B cell (primary cell): ENCODE measurements at places on chromosomes 11 and 22. TPM values are rescaled to one million over a fixed set of nuclear protein-coding genes. Genes with fewer than 3 reads are reported as not detected.

The NUCB2 gene
- total RNA-seq = 6.8 and 10.5 TPM in 2 replicates

DNA sequence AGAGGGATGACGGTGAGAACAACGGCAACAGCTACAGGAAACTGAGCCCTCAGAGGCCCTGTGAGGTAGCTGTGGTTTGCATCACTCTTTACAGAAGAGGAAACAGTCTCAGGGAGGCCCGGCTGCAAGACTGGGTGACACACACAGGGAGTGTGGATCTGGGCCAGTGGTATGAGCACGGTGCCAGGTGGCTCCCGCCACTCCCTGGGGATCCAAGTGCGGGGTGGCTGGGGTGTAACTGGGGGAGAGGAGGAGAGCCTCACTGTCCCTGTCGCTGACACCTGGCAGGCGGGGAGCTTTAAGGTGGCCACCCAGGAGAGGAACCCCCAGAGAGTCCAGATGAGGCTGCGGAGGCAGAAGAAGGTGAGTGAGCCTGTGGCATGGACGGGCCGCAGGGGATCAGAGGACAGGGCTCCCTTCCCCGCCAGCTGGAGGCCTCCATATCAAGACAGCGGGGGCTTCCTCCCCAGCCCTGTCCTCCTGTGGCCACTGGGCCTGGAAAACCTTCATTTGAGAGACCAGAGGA lies 5.6 kb downstream of the RGL4 start:
- peak; percentile 85 for DNase-seq

- DNase-seq = no peak
Measured at GRCh38 chr11:2092464-2092910, 46.7 kb downstream of the IGF2 start.

The RFPL2 gene
- total RNA-seq = not detected in 2 replicates

The SLC22A6 gene
- total RNA-seq = not detected in 2 replicates

GRCh38 chr22:28829358-28830181 lies 29.2 kb upstream of the XBP1 start:
- DNase-seq = peak; percentile 84

DNA sequence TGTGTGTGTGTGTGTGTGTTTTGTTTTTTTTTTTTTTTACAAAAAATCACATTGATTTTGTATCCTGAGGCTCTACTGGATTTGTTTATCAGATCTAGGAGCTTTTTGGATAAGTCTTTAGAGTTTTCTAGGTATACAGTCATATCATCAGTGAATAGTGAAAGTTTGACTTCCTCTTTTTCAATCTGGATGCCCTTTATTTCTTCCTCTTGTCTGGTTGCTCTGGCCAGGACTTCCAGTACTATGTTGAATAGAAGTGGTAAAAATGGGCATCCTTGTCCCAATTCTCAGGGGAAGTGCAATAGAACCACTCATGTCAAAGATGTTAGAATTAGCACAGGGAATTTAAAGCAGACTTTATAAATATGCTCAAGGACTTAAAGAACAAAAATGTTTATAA lies 32.6 kb upstream of the PRDM11 start:
- no peak for DNase-seq

- DNase-seq = no peak
Measured at GRCh38 chr22:24901448-24901847, 45.0 kb downstream of the LHFPL7 start.

DNA sequence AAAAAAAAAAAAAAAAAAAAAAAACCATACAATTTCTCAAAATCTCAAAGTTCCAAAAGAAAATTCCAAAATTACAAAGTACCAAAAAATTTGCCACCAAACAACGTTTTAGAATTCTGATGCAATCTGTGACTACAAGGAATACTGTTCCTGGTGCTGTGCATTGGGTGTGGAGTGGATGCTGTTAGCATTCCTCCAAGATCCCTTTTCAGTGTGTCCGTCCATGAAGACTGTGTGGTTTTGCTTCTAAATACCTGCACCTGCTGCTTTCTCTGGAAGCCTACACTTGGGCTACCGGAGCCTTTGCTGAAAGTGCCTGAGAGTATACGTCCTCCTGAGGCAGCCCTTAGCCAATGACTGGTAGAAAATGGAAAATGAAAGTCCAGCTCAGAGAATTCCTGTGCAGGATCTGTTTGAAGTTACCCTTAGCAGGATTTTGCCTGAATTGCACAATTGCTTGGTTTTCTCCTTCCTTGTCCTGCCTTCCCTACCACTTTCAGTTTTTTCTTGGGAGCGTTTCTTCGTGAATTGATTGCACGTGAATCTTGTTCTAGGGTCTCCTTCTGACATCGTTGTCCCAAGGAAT lies 140.8 kb downstream of the TRPC6 start:
- no peak for DNase-seq

The RAB1B gene
- total RNA-seq = 76.0 and 77.8 TPM in 2 replicates

DNA sequence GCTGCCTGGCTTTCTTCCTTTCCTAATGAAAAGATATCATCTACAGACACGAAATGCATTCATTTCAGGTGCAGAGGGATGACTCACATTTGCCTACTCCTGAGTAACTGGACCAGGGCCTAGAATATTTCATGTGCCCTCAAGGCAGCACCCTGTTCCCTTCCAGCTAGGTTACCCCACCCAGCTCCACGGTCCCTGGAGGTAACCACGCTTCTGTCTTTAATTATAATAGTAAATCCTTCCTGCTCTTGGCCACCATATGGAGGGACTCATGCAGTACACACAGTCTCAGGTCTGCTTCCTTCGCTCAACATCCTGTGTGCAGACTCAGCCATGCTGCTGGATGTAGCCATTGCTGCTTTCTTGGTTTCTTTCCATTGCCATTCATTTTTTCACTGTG lies 22.3 kb downstream of the DHCR7 start:
- no peak for DNase-seq

DNA sequence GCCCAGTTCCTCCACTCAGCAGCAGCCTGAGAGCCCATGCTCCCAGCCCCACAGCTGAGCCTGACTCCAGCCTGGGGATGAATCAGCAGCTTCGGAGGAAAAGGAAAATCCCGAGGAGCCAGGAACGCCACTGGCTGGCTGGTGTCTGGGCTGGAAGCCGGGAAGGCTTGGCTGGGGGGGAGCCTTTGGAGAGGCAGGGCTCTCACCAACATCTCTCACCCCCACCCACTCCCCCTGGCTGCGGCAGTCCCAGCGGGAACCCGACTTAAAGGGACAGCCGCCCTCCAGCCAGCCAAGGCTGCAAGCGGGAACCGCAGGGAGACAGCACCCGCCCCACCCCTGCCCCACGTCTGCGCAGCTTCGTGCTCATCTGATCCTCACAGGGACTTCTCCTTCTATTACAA lies 28.4 kb downstream of the KIAA0930 start:
- no peak for DNase-seq
